ENCODE measurements at places on chromosomes 12 and 14.

- no peak for DNase-seq
These were observed 49.5 kb downstream of the A2M start for GRCh38 chr12:9066183-9066623.

DNA sequence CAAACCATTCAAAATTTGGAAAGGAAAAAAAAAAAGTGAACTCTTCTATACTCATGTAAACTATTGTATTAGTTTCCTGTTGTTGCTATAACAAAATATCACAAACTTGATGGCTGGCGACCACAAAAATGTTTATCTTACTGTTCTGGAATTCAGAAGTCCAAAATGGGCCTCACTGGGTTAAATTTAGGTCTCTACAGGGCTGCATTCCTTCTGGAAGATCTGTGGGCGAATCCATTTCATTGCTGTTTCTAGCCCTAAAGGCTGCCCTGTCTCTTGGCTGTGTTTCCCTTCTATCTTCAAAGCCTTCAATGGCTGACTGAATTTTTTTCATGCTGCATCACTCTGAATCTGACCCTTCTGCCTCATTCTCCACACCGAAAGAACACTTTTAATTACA is 105.1 kb upstream of the NAV3 start:
- no peak for DNase-seq

DNA sequence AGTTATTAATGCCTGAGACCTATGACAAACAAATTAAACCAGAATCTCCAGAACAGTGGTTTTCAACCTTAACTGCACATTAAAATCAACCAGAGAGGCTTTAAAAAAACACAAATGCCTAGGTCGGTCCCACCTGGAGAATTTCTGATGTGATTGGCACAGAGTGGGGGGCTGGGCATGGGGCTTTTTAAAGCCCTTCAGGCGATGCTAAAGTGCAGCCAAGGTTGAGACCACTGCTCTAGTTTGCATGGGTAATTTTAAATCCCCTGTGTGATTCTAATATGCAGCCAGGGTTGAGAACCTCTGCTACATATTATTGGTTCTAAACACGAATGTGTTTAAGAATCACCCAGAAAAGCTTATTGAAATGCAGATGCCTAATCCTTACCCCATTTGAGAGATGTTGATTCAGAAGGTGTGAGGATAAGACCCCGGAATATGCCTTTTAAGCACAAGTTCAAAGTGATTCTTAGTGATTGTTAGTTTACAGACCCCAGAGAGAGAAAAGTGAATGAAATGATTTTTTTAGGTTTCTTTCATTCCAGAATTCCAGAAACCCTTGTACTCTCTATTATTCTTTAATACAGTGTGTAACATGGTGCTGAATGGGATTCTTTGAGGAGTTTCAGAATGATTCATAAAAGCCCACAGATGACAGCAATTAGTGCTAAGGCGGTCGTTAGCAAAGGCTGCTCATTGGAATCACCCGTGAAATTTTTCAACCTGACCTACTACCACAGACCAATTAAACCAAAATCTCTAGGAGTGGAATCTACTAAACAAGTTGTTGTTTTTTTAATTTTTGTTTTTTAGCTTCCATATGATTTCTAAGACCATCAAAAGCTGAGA is 44.9 kb downstream of the LIN7A start:
- DNase-seq: no peak

GRCh38 chr14:76264384-76264783 is 111.6 kb upstream of the ESRRB start:
- DNase-seq: no peak

Data from stimulated activated CD8-positive, alpha-beta memory T cell treated with anti-CD3 and anti-CD28 coated beads, Interleukin-7, amount 100 ng/mL, for 1 hour (primary cell).